ENCODE measurements at places on chromosomes 2 and 18.

DNA sequence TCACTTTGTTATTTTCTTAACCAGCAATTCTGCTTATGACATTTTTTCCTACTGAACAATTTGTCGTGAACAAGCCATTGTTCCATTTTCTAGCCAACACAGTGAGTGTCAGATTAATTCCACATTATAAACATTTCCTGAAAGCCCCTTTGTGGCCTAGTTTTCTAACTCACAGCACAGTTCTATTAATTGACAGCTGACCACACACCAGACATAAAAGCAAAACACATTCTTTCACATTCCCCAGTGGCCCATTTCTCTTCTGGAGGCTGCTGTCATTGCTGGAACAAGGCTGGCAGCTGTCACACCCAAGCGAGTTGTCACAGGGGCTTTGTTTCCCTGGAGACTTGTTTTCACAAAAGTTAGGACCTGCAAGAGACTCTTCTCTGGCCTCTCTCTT is 50.7 kb downstream of the RNF152 start:
- no peak for DNase-seq

- DNase-seq, result no peak
Observed at GRCh38 chr2:240878341-240878936, 9.8 kb downstream of the AGXT start.

GRCh38 chr2:121233486-121234110 is 51.4 kb downstream of the TFCP2L1 start:
- no peak for DNase-seq

DNA sequence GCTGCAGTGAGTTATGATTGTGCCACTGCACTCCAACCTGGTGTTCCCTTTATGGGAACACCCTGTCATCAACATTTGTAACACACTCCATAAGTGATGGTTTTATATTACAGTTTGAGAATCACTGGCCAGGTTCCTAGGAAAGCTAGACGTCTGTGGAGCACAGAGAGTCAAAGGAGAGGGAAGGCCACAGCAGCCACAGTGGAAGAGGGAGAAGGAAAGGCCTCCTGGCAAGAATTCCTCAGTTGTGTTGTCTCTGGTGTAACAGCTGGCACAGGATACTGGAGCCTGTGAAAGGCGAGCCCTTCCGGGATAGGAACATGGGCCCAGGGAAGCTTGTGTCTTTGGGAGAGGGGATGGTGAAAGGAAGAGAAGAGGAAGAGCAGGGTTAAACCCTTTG is 360.5 kb upstream of the PIK3C3 start:
- no peak for DNase-seq

DNA sequence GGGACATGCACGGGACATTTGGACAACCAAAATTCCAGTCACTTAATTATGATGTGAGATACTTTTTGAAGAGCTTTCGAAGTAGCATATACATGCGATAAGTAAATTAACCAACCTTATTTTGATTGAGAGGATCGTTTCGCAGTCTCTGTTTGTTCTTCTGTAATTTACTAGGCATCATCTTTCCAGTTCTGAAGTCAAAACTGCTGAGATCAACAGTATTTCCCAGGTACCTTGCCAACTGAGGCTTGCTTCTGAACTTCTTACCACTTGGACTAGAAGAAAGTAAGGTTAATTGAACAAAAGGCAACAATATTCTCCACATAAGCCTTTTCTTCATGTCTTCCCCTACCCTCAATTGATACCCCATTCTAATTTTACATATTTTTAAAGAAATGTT is 19.6 kb downstream of the MBD2 start:
- DNase-seq, result no peak

DNA sequence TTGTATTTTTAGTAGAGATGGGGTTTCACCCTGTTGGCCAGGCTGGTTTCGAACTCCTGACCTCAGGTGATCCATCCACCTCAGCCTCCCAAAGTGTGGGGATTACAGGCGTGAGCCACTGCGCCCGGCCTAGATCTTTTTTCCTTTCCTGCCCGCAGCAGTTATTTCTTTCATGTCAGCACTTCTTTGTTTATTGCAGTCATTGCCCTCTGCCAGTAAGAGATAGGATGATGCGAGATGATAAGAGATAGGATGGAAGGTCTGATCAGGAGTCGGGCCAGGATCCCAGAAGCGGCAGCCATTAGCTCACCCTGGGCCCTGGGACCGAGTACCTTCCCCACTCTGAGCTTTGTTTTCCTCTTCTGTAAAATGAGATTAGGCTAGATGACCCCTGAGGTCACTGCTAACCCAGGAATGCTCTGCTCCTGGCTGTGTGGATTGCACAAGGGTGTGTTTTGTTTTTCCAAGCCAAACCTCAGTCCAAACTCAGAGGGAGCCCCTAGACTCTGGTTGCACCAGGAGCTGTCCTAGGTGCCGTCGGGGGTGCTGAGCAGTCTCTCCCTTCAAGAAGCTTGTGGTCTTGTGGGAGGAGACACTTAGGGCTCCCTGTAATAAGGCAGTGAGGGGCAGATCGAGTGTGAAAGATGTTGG is 63.3 kb downstream of the LPIN1 start:
- DNase-seq, result no peak

DNA sequence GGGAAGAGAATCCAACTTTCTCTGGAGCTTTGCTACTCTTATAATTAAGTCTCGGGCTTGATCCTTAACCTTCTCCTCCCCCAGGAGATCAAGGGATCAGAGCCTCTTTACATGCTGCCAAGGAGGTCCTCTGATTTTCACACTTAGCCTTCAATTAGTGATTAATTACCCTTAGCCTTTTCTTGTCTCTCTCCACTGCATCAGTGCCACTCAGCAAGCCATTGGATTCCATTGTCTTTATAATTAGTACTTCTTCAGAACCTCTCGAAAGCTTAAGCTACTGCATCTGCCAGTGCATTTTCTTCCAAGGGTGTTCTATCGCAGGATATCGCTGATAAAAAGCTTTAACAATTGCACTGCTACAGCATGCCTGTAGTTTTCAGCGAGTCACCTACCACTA is 477.0 kb upstream of the MEIS1 start:
- no peak for DNase-seq

DNA sequence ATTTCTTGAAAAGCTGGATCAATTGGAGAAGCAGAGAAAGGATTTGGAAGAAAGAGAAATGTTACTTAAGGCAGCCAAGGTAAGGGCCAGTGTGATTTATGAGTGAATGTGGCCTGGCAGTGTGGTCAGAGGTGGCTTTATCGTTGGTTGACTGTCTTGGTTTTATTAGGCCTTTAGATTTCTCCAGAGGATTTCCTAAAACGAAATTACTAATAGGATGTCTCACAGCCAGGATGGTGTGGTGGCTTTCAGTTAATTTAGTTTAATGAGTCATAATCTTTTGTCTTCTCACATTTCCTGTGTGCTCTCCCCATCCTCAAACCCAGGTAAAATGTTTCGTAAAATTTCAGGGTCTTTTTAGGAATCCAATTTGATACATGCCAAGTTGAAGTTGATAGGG is 100.8 kb downstream of the TAF4B start:
- no peak for DNase-seq

DNA sequence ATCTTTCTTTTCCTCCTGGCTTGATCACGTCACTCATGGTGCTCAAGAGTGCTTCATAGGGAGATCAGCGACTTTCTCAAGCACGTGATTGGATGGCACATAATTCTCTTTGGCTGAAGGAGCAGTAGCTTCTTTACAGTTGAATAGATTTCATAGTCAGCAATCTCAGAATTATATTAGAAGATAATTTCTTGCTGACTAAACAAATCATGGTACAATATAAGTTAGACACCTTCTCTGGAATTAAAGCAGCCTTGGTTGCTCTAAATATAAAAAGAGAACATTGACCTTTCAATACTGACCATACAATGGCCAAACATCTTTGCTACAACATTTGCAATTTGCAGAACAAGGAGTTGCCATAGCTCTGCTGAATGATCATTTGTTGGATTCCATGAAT is 238.5 kb upstream of the CHST9 start:
- DNase-seq, result no peak

DNA sequence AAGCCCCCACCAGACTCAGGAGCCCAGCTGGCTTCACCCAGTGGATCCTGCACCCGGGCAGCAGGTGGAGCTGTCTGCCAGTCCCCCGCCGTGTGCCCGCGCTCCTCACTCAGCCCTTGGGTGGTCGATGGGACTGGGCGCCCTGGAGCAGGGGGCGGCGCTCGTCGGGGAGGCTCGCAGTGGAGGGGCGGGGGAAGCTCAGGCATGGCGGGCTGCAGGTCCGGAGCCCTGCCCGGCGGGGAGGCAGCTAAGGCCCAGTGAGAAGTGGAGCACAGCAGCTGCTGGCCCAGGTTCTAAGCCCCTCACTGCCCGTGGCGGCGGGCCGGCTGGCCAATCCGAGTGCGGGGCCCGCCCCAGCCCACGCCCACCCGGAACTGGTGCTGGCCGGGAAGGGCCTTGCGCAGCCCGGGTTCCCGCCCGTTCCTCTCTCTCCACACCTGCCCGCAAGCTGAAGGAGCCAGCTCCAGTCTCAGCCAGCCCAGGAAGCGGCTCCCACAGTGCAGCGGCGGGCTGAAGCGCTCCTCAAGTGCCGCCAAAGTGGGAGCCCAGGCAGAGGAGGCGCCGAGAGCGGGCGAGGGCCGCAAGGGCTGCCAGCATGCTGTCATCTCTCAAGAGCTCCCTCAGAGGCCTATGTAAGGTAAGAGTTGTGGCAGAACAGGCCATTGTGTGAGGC is 1307.8 kb upstream of the TMEFF2 start:
- DNase-seq, result no peak

DNA sequence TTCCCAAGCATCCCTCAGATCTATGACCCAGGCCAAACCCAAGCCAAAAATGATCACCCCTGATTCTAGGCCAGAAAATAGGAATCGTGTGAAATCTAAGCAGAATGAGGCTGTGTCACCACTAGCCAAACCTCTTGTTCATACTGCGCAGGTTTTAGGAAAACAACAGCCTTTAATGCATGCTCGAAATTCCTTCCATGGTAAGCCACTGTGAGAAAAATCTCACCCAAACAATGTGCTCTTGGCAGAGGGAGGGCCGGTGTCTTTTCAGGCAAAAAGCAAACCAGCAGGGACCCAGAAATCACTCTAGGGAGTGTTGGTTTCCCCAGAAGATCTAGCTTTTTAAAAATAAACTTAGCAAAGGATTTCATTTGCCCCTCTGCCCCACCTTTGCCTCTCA is 71.2 kb upstream of the FOSL2 start:
- no peak for DNase-seq

- no peak for DNase-seq
Observed at GRCh38 chr2:241730671-241731293, 3.6 kb upstream of the D2HGDH start.

DNA sequence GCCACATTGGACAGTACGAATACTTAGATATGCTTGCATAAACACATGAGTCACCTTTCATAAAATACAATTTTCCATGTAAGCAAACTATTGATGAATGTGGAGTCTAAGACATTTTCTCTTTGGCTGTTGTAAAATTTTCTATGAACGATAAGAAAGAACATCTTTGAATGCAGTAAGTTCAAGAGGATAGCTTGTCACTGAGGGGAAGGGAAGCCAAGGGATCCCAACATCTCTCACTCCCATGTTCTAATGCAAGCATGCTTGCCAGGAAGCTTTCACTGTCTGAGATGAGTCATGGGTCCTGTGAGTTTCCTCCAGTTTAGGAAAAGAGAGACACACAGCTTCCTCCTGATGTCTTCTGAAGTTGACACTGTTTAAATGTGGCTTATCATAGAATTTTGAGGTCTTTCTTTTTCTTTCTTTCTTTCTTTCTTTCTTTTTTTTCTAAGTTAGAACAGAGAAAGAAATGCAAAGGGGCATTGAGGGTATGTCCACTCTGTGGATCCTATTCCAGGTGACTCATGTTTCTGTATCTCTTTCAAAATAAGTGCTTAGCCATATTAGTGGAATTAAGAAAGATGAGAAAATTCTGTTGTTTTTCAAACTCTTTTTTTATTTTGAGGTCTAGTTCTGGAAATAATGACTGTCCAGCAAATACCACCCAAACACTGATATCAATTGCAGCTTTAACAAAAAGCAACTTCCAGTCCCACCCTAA is 146.6 kb downstream of the RDH14 start:
- no peak for DNase-seq

DNA sequence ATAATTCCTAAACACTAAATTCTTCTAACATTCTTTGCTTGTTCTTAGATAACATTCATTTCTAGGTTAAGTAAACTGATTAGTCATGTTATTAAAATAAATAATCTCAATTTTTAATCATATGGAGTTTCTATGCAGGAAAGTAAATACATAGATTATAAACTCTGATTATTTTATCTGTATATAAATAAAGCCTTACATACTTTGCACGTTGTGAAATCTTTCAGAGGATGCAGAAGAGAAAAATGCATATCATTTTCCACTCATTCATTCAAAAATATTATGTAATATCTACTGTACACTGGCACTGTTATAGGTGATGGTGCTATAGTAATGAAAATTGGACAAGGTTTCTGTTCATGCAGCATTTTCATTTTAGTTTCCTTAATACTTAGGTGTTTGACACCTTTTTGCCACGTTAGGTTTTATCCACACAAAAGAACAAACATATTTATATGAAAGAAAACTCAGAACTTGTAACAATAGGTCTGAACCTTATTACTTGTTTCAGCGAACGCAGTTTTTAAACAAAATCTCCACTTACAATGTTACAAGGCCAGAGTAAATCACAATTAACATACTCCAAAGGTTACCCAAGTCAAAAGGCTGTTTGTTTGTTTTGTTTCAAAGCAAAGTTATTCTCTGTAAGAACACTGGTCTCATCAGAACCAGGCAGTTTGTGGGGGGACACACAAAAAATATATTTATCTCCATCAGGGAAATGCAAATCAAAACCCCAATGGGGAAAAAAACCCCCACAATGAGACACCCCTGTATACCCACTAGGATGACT is 27.4 kb downstream of the ADAM17 start:
- DNase-seq, result no peak

- DNase-seq, result no peak
Observed at GRCh38 chr18:3875376-3875775, 425.4 kb downstream of the TGIF1 start.

GRCh38 chr2:5540856-5541255 is 151.3 kb upstream of the SOX11 start:
- no peak for DNase-seq

DNA sequence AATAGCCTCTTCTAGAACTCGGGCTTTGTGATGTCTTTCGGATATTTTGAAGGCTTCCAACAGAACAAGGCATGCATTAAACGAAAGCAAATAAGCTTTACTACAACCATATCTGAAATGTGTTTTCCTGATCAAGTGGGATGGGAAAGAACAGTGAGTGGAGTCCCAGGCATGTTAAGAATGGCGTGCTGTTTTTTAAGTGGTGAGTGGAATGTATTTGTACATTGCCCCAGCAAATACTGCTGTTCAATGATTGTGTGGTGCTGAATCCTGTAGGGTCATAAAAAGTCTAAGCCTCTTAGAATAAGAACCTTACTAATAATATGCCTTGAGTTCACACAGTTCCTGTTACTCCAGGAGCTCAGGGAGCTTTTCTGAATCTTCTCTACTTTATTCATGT is 52.5 kb downstream of the POMC start:
- no peak for DNase-seq

DNA sequence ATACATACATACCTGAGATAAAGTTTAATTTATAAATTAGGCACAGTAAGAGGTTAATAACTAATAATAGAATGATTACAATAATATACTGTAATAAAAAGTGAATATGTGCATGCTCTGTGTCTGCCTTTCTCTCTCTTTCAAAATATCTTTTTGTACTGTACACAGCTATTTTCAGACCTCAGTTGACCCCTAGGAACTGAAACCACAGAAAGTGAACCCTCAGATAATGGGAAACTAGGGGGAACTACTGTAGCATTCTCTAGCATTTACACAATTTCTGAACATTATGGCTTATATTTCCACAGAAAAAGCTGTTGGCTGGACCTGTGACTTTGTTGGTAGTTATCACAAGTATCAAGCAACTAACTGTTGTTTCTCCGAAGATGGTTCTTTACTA is 25.9 kb downstream of the WDR75 start:
- DNase-seq, result no peak

All from effector CD4-positive, alpha-beta T cell (primary cell).